Fibroblast of pulmonary artery (primary cell): ENCODE measurements at places on chromosomes 3 and 15.

GRCh38 chr3:141071681-141072260, 20.6 kb downstream of the SPSB4 start:
- DNase-seq = no peak

DNA sequence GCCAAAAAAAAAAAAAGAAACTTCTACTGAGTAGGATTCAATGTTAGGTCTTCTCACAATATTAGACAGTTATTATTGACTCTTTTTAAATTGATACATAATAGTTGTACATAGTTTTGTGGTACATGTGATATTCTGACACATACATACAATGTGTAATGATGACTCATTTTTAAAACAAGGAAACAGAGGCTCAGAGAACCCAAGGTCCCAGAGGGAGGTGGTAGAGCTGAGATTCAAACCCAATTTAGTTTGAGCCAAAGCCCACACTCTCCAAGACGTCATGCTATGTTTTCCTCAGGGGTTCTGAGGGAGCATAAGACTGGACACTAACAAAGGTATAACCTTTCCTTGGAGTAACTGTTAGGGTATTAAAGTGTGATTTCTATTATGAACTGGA, 40.6 kb downstream of the MYO5C start:
- DNase-seq = peak; percentile 39

- DNase-seq = no peak
These were observed 41.4 kb downstream of the C3orf85 start for GRCh38 chr3:109177908-109178307.

DNA sequence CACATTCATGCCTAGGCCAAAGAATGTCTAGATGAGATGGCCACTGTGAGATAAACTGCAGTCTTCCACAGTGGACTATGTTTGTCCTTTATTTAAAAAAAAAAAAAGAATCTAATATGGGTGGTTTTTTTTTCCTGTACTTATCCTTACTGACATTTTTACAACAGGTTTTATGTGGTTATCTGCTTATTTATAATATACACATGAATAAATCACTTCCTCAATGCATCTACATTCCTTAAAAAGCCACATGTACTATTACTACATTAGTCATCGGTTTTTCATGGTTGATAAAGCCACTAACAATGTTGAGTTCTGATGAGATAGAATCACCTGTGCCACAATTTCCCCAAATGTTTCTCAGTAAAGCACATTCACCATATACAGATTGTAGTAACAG, 341.3 kb upstream of the THBS1 start:
- no peak for DNase-seq

GRCh38 chr3:126321490-126321889, 35.7 kb downstream of the KLF15 start:
- no peak for DNase-seq

DNA sequence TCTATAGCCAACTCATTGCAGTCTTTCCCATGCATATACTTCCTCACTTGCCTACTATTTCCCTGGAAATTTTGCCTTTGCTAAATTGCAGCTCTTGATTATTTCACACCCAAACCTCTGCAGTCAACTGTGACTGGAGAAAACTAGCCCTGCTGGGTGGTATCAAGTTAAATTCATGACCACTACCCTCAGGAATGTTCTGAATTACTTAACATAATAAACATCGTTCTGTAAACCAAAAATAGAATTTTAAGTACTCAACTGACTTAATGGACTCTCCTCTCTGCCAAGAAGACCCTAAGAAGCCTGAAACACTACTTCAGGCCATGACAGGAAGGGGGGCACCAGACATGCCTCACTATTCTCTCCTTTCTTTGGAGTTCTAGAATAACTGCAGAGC, 1278.0 kb upstream of the GBE1 start:
- DNase-seq = no peak

DNA sequence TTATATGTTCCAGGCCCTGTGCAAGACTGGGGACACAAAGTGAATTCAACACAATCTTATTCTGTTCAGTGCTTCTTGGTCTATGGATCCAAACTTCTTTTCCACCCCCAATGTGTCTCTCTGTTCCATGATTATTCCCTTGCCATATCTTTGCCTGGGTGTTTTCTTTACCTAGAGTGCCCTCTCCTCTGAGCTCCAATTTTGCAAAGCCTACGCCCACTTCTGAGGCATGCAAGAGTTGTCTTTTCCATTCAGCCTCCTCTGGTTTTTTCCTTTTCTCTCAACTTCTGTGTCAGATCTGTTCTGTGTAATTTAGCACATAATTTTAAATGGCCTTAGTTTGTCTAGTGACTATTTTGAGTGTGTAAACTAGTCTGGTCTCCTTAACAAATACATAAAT, 72.8 kb upstream of the PLCL2 start:
- DNase-seq = no peak
